ENCODE measurements at places on chromosomes 1 and 21.
A peak's percentile ranks its signal among the peaks of the same experiment; 100 is the strongest.

DNA sequence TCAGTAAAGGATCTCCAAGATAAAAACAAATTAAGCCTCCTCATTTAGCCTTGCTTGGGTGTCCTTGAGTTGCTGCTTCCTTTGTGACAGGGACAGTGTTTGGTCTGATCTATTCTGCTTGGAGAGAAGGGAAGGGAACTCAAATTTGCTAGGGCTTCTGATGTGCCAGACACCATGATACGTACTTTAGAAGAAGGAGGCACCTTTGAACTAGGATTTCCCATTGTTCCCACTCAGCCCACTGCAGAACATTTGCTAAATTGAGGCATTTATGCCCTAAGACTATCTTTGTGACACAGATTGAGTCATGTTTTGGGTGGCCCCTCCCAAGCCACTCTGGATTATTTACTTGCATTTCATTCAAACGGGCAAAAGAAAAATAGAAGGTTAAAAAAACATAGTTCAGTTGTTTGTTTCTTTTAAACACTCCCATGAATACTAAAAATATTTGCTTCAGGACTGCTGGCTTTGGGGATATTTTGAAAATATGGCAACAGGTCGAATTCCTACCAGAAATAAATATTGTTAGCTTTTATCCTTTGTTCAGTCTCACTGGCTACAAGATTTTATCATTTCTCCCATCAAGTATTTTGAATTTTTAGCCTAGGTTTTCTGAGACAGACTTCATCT is 81.9 kb upstream of the WLS start:
- DNase-seq: no peak

GRCh38 chr1:70745199-70745598 is 302.4 kb downstream of the PTGER3 start:
- no peak for DNase-seq

GRCh38 chr1:2268285-2269056 is 40.4 kb downstream of the SKI start:
- no peak for DNase-seq

DNA sequence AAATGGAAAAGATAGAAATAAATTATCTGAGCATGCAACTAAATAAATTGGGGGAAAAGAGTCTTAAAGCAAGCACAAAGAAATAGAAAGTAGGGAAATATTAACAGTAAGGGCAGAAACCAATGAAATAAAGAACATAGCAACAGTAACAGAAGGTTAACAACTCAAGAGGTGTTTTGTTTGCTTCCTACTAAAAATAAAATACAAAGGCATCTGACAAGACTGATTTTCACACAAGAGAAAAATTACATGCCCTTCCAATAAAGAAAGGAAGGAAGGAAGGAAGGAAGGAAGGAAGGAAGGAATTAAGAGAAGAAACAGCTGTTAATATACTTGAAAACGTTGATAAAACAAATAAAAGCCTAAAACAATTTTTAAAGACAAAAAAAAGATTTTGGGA is 240.2 kb downstream of the SEC16B start:
- no peak for DNase-seq

- DNase-seq: peak; percentile 38
Observed at GRCh38 chr1:196309386-196309785, 298.9 kb downstream of the KCNT2 start.

DNA sequence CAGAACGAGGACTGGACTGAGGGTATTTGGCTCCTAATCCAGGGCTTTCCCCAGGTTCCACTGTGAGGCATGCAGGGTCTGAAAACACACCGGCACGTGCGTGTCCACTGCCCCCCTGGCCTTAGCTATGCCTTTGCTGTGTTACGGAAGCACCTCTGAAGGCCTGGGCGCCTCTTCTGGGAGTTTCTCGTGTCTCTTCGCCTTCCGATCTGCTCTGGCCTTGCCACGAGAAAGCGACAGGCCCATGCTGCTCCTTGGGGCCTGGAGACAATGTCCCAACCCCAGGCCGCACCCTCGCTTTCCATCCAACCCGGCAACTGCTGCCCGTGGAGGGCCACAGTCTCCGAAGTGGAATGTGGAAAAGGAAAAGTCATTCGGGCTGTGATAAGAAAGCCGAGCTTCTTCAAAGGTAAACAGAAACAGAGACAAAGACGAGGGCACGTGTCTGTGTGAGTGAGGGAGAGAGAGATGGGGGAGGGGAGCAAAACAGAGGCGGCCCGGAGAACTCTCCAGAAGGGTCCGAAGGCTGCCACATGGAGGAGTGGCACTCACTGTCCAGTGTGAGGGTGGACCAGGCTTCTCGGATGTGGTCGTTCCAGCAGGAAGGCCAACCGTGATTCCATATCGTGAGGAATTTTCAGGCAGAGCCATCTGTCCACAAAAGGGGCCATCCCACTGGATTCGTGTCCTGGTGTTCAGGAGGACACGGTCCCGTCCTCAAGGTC is 3.4 kb upstream of the UMODL1 start:
- no peak for DNase-seq

- peak; percentile 19 for DNase-seq
Observed at GRCh38 chr1:161725908-161726472, 4.6 kb downstream of the FCRLB start.

DNA sequence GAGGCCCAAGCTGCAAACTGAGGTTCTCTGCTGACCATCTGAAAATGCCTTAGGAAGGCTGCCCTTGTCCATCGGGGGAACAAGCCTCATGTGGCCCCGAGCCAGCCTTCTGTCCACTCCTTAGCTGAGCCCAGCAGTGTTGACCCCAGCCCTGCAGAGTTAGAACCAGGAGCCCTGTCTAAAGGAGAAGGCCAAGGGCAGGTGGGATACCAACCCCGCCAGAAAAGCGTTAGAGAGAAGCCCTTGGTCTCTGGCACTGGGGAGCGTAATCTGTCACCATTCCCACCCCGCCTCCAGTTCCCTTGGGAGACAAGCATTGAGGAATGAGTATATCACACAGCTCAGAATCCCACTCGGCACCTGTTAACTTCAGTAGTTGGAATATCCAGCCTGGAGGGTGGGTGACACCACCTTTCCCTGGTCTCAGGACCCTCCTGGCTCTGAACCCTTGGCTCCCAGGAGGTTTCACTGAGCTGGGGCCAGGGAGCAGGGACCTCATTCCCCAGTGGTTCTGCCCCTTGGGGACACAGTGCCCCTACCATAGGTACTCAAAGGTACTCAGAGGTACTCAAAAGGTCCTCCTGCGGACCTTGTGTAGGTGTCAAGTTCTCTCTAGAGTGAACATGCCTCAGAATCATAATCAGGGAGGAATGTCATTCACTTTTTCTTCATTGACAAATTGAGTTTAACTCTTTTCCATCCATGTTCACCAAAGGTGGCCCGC is 16.4 kb downstream of the ETS2 start:
- no peak for DNase-seq

DNA sequence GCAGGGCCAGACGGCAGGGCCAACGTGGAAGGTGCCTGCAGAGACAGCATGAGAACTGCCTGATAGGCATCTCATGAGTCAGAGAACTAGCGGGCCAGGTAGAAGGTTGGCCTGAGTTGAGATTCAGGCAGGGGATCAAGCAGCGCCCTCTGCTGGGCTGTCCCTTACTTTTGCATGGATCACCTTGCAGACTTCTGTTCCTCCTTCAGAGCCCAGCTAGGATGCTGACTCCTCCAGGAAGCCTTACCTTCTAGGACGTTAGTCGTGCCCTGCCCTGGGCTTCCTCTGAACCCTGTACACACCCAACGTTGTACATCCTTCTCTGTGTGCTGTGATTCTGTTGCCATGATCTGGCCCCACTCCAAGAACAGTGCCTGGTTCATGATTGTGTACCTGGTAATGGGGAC is 231.3 kb upstream of the VAMP3 start:
- peak; percentile 50 for DNase-seq

DNA sequence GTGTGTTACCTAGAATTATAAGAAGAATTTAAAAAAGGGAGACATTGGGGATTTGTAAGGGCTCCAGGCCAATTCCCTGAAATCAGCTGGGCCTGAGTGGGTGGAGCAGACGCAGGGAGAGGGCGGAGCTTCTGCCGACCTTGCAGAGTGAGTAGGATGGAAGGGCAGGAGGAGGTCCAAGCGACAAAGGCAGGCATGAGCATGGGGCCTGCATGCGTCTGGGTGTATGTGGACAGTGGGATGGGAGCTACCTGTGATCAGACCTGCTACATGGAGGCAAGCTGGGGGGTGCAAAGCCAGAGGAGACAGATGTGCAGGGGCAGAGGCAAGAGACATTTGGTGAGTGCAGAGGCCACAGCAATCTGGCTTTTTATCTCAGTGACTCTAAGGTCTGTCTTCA is 105.3 kb upstream of the OLIG2 start:
- DNase-seq: no peak

DNA sequence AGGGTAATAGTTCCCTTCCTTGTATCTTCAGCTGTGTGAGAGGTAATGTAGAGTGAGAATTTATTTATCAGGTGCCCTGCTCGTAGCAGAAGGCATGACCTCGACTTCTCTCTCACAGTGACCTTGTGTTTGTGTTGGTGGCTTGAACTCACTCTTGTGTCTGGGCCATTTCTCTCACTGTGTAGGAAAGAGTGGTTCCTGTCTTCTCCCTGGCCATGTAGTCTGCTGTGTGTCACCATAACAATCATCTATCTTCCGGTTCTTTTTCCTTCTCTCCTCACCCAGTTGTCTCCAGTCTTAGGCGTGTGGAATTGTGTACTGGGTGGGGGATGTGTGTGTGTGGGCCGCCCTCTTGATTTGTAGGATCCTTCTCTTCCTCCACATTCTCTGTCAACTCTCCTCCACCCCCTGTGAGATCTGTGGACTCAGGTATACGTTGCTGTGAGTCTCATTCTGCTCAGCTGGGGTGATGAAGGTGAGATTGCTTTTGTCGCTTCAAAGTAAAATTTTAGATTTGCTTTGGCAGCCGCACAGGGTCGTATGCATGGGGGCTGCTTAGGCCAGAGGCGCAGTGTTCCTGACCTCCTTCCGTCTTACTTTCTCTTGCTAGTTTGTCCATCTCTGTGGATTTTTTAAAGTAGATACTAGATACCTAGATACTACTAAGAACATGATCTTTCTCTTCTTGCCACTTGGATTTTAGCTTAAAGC is 31.6 kb downstream of the MAPKAPK2 start:
- no peak for DNase-seq

- DNase-seq: no peak
Observed at GRCh38 chr1:68327414-68327813, 95.1 kb upstream of the WLS start.

DNA sequence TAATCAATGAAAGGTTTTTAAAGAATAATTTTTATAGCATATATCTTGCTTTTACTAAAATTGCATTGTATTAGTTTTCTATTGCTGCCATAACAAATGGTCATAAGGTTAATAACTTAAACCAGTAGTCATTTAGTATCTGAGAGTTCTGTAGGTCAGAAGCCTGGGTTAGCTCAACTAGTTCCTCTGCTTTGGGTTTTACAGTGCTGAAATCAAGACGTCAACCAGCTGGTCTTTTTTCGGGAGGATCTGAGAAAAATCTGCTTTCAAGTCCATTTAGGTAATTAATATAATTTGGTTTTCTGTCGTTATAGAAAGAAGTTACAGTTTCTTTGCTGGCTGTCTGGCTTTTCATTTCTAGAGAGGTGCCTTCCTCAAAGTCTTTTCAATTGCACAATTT is 577.7 kb downstream of the MRPL39 start:
- no peak for DNase-seq

- no peak for DNase-seq
Observed at GRCh38 chr1:222250376-222250775, 297.5 kb downstream of the HHIPL2 start.

DNA sequence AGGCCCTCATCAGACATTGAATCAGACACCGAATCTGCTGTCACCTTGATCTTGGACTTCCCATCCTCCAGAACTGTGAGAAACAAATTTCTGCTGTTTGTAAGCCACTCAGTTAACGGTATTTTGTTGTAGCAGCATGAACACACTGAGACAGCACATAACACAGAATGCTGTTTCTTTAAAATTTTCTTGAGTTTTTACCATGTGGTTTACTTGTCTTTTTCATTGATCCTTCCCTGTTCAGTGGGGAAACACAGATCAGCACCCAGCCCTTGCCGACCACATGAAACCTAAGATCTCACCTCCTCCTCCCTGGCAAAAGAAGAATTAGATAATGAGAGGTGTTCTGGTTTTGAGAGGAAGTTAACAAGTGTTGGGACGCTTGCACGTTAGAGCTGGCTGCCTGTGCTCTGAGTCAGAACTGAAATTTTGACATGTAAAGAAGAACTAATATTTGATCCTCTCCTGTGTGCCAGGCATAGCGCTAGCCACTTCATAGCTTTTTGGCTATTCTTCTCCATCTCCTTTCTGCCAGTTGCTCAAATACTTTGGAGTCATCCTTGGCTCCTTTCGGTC is 179.6 kb downstream of the DHRS3 start:
- no peak for DNase-seq
